IMR-90 (cell line): ENCODE measurements at places on chromosomes 2 and 18. TPM values are rescaled to one million over a fixed set of nuclear protein-coding genes. Genes with fewer than 3 reads are reported as not detected.

ANKRD36C gene
- 27.1 and 32.8 TPM in 2 replicates for total RNA-seq

STEAP3 gene
- 18.9 and 19.4 TPM in 2 replicates for total RNA-seq

XDH gene
- 0.83 and 1.1 TPM in 2 replicates for total RNA-seq

DNA sequence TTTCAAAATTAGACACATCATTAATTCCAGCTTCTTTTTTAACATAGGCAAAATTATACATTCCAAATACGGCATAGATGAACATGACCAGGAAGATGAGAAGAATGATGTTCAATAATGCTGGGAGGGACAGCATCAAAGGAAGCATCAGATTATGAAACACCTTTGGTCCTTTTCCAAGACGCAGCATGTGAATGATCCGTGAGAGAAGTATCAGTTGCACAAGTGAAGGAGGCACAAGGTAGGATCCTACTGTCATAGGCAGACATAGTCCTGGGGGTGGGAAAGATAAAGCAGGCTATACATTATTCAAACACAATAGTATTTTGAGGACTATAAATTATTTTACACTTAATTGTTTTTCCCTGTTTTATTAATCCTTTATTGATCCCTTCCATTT, 30.6 kb upstream of the SCN9A start:
- DNase-seq: no peak

GRCh38 chr2:103529798-103530502, 768.1 kb downstream of the TMEM182 start:
- DNase-seq: no peak

CCDC148 gene
- 0.18 and 0.56 TPM in 2 replicates for total RNA-seq

GRCh38 chr18:37900326-37900725, 334.7 kb upstream of the CELF4 start:
- DNase-seq: no peak

CYP27C1 gene
- not detected in 2 replicates for total RNA-seq

PLGLB1 gene
- total RNA-seq: 0.18 and 0.28 TPM in 2 replicates

- DNase-seq: no peak
These were observed 83.6 kb upstream of the ITGB6 start for GRCh38 chr2:160283675-160284074.
